ENCODE measurements at places on chromosomes 16 and 17.

DNA sequence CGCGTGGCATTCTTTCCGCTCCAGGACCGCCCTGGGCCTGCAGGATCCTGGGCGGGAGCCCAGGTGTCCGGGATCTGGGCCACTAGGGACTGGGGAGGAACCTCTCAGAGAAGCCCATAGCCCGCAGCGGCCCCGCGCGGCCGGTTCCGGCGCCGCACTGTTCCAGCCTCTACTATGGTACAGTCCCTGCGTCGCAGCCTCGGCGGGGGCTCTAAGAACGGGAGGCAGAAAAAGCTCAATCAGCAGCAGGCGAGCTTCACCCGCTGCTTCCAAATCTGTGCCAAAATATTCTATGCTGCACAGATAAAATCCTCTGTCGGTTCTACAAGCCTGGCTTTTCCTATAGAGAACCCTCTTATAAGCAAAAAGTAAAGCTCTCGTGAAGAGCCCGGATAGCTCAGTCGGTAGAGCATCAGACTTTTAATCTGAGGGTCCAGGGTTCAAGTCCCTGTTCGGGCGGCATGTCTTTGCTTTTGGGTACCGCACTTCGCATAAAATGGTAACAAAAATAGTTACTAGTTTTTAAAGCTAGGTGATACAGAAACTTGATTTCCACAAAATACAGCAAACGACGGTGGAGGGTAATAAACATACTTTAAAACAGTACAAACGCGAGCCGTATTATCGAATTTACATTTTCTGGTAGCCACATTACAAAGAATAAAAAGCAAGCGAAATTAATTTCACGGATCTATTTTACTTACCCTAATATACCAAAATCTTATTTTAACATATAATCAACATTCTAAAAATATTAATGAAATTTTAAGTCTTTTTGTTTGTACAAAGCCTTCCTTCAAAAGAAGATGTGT lies 661 bp upstream of the ALOXE3 start:
- peak; percentile 75 for DNase-seq

DNA sequence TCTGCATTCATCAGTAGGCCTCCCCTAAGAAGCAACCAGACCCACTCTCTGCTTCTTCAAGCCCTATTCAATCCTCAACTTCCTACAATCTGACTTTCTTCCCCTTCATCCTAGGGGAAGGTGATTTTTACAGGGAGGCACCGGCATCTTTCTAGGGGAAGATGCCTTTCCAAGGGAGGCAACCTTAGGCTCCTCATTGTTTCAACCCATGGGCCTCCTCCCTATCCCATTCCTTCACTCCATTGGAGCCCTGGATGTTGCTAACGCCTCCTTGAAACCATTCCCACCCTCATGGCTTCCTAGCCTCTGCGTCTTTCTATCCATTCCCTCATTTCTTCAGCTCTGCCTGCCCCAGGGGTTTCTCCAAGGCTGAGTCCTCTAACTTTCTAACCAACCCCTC lies 2.7 kb upstream of the CUEDC1 start:
- DNase-seq = no peak

- no peak for DNase-seq
Observed at GRCh38 chr17:30969989-30970830, 629 bp upstream of the RNF135 start.

DNA sequence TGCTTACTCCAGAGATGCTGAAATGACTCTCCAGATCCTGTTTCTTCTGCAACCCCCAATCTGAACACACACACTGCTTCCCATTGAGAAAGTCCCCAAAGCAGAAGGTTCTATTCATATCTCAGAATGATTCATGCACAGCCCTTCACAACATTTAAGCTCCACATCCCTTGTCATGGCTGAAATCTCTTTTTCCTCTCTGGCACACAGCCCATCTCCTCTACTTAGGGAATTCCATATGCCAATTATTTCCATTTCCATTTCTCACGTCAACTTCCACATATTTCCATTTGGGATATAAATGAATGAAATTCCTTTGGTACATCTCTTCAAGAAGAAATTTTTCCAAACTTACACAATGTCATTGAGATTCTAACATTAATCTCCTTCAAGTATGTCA lies 119.6 kb downstream of the CDH11 start:
- DNase-seq = no peak

DNA sequence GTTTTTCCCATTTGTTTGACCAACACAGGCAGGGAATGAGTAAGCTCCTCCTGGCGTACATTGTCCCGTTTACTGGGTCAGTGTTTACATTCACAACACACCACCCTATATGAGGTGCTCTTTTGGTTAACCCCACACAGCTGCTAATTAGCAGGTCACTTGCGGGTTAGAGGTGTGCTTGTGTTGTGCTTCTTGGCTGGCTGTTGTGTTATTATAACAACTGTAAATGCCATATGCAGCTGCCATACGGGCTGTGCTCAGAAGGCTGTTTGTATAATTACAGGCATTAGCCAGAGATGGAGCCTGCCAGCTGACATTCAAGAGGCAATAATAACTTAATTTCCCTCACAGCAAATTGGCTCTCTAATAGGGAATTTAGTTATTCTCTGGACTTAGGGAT lies 205.1 kb upstream of the ELAC2 start:
- no peak for DNase-seq

DNA sequence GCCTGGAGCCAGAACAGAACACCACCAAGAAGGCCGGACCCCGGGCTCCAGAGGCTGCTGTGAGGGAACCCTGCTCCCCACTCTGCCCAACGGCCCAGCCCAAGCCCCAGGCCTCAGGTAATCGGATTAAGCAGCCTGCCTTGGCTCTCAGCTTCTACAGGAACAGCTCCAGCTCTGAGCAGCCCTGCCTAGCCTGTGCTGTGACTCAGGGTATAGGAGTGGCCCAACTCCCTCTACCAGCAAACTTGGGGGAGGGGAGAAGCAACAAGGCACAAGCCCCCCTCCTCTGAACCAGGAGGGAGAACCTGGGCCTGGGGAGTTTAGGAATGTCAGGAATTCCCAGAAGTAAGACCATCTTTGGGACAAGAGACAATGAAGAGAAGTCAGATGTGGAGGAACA lies 849 bp upstream of the SOX15 start:
- DNase-seq = no peak

DNA sequence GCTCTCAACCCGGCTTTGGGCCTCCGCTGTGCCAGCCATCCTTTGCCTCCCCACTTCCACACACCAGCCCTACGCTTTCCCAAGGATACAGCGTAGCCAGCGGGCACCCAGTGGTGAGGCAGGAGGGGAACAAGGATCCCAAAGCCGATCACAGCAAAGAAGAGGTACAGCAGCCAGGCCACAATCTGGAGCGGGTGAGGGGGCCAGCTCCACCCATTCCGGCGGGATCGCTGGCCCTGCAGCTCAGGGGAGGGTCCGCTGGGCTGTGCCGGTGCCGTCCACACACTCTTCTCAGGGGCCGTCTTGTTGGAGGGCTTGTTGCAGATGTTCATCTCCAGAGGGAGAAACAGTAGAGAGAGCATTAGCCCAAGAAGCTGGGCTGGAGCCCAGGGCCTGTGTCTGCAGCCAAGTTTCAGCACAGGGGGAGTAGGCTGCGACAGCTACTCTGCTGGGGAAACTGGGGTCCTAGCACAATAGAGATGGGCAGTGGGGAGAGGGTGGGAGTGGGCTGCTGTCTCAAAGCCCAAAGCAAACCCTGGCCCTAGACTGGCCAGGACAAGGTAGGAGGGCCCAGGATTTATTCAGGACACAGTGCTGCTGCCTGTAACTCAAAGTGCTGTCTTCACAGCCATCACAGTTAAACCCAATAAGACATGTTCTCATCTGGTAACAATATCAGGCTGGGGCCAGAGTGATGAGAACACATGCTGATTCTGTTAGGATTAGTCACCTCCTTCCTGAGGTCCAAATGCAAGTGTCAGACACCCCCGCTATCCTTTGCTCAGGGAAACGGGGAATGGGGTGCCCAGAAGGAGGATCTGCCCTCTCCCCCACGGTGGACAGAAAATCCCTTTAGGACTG lies 9.9 kb downstream of the ZDHHC1 start:
- DNase-seq = no peak

DNA sequence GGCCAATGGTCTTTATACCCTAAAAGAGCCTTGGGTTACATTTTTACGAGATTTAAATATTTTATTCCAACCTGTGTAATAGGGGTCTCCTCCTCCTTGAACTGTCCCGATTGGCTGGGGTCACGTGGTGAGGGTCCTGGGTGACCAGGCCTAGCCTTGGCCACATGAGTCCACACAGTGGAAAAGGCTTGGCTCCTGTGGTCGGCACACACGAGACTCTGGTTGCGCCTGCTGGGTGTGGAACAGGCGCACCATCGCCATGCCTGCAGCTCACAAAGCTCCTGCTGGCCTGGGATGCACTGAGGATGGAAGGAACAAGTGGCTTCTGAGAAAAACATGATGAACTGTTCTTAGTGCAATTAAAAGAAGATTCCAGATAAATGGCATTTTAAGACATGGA lies 103.9 kb upstream of the ZNF750 start:
- no peak for DNase-seq

- DNase-seq = no peak
Observed at GRCh38 chr17:1727876-1728630, 3.5 kb downstream of the WDR81 start.

DNA sequence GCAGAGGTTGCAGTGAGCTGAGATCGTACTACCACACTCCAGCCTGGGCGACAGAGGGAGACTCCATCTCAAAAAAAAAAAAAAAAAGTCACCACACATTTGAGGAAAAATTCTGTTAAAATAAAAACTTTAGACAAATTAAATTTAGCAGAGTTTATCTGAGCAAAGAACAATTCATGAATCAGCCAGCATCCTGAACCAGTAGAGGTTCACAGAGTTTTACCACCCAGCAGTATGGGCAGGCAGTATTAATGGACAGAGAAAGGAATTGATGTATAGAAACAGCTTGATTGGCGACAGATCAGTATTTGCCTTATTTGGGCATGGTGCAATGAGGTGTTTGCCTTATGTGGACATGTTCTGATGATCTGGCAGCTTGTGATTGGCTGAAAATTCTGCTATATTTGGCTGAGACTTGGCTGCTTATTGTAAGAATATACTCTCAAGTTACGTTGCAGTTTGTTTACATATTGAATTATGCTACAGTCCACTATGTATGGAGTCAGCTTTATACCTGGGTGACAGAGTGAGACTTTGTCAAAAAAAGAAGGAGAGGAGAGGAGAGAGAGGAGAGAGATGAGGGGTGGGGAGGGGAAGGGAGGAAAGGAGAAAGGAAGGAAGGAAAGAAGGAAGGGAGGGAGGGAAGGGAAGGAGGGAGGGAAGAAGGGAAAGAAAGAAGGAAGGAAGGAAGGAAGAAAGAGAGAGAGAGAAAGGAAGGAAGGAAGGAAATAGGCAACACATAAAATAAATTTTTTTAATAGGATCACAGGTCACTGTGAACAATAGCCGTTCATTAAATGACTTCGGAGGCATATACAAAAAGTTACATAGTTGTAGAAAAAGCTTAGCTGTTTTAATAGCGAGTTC lies 14.6 kb downstream of the ABCC3 start:
- DNase-seq = no peak

DNA sequence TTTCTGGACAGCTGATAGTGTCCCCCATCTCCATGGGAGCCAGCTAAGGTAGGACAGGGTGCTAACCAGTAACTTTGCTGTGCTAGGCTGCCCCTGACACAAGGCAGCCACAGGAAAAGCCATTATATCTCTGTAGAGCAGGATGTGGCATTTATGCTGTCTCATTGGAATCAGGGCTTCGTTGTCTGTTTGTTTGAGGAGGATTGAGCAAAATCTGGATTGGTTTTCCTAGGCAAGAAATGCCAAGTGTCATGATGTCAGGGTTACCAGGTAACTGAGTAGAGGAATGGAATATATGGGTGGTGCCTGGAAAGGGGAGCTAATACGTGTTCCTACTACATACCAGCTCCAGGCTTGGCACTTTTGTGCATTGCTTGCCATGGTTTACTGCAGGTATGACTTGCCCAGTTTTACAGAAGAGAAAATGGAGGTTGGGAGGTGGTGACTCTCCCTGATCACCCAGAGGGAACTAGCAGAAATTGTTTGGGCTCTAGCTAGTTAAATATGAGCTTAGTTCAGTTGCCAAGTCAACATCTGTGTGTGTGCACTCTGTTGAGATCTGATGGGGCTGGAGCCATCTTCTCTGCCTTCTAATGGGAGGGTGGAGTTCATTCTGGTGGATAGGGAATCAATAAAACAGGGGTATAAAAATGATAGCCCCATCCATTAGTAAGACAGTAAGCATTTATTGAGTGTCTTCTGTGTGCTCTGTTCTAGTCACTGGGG lies 33.9 kb downstream of the GNAO1 start:
- no peak for DNase-seq

DNA sequence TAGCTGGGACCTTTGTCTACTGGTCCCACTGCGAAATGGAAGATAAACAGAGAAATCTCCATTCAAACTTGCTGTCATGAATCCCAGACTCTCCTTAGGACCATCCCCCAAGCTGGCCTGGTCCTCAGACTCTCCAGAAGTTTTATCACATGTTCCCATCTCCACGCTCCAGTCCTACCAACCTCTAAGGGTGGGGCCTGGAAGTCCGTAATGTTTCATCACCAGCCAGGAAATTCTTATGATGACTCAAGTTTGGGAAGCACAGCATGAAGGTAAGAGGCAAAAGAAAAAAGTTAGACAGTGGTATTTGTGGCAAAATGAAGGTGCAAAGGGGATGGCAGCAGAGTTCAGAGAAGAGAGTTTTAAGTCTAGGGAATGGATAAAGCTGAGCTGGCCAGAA lies 52.7 kb downstream of the ZNF18 start:
- no peak for DNase-seq

DNA sequence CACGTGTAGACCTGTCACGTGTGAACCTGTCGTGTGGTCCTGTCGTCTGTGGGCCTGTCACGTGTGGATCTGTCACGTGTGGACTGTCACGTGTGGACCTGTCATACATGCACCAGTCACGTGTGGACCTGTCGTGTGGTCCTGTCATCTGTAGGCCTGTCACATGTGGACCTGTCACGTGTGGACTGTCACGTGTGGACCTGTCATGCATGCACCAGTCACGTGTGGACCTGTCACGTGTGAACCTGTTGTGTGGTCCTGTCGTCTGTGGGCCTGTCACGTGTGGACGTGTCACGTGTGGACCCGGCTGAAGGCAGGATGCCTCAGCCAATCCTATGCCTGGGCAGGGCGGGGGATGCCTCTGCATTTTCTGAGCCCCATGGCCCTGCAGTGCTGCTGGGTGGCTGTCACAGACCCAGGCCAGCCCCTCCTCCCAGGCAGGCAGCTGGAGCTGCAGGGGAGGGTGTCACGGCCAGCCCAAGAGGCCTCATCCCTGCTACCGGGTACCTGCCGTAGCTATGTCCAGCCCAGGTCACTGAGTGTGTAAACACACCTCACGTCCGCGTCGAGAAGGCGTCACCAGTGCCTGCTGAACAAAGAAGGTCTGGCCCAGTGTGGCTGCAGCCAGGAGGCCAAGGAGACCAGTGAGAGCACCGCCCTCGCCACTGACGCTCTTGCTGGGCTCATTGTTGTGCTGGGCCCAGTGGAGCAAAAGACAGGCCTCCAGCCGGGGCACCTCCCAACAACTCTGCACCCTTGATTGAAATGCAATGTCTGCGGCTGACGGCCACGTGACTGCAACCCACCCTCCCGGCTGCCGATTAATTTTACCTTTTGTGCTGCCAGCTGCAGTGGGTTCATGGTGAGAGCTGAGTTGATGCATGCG lies 18.6 kb upstream of the ACSF3 start:
- DNase-seq = no peak
